ENCODE measurements at places on chromosomes 5 and 9.

- no peak for DNase-seq
These were observed 58.1 kb downstream of the HAPLN1 start for GRCh38 chr5:83662558-83662957.

- DNase-seq: no peak
These were observed 141.1 kb upstream of the SLC12A2 start for GRCh38 chr5:127942246-127943060.

GRCh38 chr5:122404018-122404417 is 92.0 kb downstream of the SNCAIP start:
- DNase-seq: no peak

- DNase-seq: no peak
These were observed 110.9 kb downstream of the MACIR start for GRCh38 chr5:103369125-103370120.

- no peak for DNase-seq
These were observed 1.7 kb downstream of the TAL2 start for GRCh38 chr9:105663914-105664313.
